ENCODE measurements at places on chromosomes 2 and 18. TPM values are rescaled to one million over a fixed set of nuclear protein-coding genes. Genes with fewer than 3 reads are reported as not detected.

The REG1B gene
- not detected for total RNA-seq

- DNase-seq = peak; percentile 60
These were observed 1.5 kb downstream of the PXDN start for GRCh38 chr2:1742681-1743395.

- no peak for DNase-seq
These were observed 6.7 kb upstream of the SEC11C start for GRCh38 chr18:59132810-59133465.

- no peak for DNase-seq
These were observed 22.3 kb downstream of the QPCT start for GRCh38 chr2:37366773-37367172.

DNA sequence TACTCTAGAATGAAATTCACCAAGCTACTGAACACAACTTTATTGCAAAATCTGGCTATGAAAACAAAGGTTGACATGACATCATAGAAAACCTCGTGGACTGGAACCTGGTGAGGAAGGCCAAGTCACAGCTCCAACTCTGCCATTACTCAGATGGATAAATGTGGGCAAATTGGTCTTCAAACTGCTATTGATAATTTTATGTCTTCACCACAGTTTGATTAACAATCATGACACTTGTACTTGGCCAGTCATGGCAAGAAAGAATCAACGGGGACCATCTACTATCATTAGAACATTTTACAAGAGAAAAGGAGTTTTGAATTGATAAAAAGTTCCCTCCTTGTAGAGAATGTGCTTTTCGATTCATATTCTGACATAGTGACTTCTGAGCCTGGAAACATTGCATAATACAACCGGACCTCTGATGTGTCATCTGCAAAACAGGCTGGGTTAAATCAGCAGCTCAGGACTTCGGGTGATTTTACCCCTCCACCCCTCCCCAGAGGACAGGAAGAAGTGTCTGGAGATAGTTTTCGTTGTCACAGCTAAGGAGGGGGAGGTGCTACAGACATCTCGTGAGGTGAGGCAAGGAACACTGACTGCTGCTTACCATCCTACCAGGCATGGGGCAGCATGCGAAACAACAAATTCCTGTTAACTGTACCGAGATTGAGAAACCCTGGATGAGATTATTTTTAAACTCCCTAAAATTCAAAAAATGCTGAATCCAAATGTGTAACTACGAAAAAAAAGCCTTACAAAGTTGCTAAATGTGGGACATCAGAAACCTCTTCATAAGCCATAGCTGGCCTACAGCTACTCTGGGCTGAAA, 8.4 kb downstream of the L3MBTL4 start:
- DNase-seq = no peak

- DNase-seq = no peak
These were observed 126.2 kb upstream of the EML6 start for GRCh38 chr2:54597153-54597848.

The SLC8A1 gene
- total RNA-seq = 4.7 TPM

The STARD6 gene
- total RNA-seq = not detected

The TMEM163 gene
- total RNA-seq = 0.71 TPM

DNA sequence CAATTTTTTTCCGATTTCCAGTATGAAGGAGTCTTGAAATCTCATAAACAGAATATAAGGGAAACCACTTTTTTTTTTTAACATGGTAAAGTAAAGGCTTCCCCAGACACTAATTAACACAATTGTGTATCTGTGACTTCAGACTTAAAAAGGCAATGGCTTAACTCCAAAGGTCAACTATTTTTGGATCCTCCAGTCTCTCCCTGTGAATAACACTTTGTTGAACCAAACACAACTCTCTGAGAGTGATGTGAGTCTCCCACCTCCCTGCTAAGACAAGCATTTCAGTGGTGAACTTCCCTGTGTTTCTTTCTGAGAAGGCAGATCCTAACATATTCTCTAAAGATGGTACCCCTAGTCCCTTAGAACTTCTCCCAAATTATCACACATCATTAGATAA, 219.6 kb upstream of the RBBP8 start:
- DNase-seq = no peak

DNA sequence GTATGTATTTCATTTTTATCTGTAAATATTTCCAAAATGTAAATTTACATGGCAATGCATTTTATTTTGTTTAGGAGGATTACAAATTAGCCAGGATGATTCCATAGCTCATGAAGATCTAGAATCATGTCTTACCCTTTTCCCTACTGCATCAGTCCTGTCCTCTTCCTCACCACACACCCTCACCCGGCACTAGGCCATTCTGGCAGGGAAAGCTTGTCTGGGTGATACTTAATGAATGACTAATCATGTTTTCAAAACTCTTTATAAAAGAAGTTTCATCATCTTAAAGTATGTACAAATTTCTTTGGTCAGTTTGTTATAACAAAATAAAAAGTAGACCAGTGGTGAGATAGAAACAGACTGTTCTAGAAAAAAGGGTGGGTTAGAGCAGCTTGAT, 283.3 kb upstream of the VWC2L start:
- DNase-seq = no peak

GRCh38 chr2:38599706-38600105, 3.0 kb downstream of the HNRNPLL start:
- DNase-seq = no peak

- DNase-seq = no peak
These were observed 58.9 kb downstream of the SPTBN1 start for GRCh38 chr2:54514822-54515569.

GRCh38 chr18:27400001-27400400, 214.9 kb upstream of the CHST9 start:
- no peak for DNase-seq

GRCh38 chr2:120578576-120579352, 156.9 kb upstream of the GLI2 start:
- DNase-seq = no peak

- DNase-seq = no peak
These were observed 34.7 kb upstream of the MARCHF7 start for GRCh38 chr2:159677654-159678053.

The DUSP11 gene
- total RNA-seq = 18.2 TPM

DNA sequence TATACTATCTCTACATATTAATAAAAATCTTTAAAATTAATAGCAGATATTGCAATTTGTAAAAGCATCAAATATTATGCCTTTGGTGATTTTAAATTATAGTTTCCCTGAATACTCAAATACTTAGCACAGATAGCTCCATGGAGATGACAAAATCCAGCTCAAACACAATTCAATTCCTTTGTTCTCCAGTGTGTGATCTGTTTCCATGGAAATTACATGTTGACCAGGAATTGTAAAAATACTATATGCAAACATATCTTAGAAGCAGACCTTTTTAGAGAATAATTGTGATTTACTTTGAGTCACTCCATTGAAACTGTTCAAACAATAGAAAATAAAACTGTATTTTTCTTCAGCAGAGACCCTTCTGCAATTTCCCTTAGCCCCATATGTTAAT, 68.3 kb downstream of the FAM161A start:
- DNase-seq = no peak

DNA sequence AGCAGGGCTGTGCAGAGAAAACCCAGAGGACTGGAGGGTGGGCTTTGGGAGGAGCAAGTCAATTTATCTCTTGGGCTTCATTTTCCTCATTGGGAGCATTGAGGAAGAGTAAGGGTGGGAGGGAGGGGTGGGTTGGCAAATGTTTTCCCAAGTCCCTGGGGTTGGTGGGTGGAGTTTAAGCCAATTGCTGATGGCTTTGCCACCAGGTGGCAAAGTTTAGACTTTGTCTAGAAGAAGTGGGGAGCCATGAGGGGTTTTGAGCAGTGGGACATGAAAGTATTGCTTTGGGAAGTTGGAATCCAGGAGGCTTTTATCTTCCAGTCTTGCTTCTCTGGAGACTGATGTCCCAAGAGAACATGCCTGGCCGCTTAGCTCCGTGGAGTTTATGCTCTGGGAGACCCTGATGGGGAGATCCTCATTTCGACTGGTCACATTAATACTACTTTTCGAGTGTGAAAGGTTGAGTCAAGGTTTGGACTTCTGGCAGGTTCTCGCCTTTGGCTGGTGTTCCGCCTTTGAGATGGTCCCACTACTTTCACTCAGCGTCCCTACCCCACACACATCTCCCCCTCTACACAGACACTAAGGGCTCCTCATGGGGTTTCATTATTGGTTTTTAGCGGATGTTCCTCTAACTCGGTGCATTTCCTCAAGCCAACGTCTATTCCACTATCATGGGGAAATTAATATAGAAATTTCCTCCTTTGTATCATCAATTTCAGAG, 126.7 kb downstream of the PRKCE start:
- no peak for DNase-seq

DNA sequence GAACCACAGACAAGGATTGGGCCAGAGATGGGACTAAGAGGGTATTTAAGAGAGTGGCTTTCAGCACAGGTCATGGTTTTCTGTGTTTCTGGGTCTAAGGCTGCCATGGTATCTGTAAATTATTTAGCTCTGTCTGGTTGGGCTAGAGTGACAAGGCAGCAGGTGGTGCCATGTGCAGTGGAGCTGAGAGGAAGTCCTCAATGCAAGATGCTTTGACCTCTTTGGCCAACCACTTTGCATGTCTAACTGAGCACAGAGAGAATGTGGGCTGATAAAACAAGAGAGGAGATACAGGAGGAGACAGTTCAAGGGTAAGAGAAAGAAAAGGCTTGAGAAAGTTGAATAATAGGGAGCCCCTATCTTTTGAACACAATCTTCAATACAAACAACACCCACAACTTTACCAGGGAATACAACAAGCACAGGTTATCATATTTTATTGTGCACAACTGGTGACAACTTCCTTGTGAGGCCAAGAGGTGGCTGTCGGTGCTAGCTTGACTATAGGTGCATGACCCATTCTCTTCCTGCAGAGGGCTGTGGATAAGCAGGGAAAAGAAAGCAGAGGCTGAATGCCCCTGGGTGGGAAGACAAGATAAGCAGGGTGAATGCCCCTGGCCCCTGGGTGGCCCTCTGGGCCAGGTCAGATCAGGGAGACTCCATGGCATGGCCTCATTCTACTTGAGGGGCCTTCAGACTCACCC, 12.3 kb downstream of the FLACC1 start:
- DNase-seq = no peak

The PPP1R1C gene
- total RNA-seq = 1.7 TPM

The DPP10 gene
- total RNA-seq = 2.1 TPM

DNA sequence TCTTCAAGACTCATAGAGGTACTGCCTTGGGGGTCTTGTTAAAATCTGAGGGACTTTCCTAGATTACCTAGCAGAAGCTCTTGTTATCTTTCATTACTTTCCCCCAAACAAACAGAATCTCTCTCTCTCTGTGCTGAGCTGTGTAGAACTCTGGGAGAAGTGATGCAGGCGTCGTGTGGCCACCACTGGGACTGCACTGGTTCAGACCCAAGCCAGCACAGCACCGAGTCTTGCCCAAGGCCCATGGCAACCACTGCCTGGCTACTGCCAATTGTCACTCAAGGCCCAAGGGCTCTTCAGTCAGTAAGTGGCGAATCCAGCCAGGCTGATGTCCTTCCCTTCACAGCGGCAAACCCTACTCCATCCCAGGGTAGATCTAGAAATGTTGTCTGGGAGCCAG, 28.6 kb downstream of the PPP1R1C start:
- DNase-seq = no peak

DNA sequence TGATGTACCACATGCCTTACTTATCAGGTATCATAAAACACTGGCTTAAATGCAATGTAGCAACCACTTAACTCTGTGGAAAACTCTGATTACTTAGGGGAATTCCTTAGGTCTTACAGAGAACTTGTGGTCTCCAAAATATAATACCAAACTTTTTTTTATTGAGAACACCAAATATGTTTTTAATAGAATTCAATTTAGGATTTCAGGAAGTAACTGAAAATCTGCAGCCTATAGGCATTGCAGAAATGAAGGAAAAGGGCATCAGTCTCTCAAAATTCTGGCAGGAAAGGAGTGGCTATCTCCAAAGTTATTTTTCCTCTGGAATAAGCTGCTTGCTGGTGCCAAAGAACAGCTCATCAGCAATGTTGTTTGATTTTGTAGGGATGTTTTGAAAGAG, 105.3 kb upstream of the UGP2 start:
- DNase-seq = no peak

The ST8SIA3 gene
- 3.1 TPM for total RNA-seq

GRCh38 chr2:217994776-217995274, 8.0 kb downstream of the TNS1 start:
- no peak for DNase-seq

GRCh38 chr2:189192766-189193165, 13.2 kb upstream of the COL5A2 start:
- no peak for DNase-seq

The MORN2 gene
- 18.4 TPM for total RNA-seq

DNA sequence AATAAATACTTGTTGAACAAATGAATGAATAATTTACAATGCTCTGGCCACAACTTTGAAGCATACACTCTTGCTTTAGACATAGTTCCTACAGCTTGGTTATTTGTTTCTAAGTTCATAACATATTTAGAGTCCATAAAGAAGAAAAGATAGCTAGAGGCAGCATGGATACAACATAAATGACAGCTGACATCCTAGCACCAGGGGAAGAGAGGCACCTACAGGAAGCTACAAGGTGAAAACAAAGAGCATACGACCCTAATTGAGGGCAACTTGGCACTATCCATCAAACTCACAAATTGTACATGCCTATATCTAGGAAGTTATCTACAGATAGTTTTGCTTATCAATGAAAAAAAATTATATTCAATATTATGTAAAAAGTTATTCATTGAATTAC, 88.9 kb downstream of the PLEKHM3 start:
- no peak for DNase-seq

DNA sequence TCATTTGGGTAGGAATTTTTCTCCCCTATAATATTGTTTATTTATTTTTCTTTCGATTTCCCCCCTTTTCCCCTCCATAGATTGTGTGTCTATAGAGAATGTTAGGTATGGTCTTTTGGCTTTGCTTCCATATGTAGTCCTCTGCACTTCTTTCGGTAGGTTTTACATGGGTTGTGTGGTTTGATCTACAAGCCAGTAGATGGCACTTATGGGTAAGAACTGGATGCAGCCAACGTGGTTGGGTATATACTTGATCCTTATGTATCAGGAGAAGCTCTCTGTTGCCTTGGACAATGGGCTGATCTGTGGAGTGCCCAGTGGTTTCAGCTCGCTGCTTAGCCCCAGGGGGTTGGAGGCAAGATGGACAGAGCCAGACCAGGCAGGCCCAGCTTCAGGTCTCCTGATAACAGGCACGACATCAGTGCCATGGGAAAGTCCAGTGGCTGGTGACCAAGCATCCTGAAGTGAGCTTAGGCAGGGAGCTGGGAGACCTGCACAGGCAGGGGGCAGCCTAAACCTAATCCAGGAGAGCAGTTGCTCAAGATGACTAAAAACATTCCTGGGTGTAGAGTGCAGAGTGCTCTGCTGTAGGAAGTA, 488.3 kb downstream of the CCDC85A start:
- DNase-seq = no peak

DNA sequence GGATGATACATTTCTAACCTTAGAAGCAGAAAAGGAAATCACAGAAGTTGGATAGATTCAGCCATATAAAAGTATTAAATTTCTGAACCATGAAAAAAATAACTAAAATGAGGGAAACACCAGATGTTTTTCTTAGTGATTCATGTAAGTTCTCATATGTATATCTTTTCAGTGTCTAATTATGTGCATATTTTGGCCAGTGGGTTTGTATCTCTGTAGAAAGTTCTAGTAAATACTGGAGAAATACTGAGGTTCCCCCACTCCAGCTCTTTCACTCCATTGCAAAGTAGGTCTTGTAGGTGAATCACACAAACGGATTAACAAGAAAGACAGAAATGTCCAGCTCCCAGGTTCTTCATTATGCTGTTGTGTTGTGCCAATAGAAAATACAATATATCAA, 222.3 kb downstream of the NEDD4L start:
- no peak for DNase-seq
